ENCODE measurements at places on chromosomes 12 and 14. TPM values are rescaled to one million over a fixed set of nuclear protein-coding genes. Genes with fewer than 3 reads are reported as not detected.
A peak's percentile ranks its signal among the peaks of the same experiment; 100 is the strongest.

Gene TBX3
- total RNA-seq = 7.5 TPM

GRCh38 chr14:83664389-83664788, 1865.6 kb upstream of the FLRT2 start:
- no peaks in the 10 kb centered on the region for H3K27me3 ChIP-seq
- no peak overlapping the region for H3K4me3 ChIP-seq
- no peaks in the 10 kb centered on the region for H3K4me1 ChIP-seq
- no peaks in the 10 kb centered on the region for H3K36me3 ChIP-seq
- H3K27ac ChIP-seq = no peak overlapping the region
- no peak for DNase-seq

- H3K4me3 ChIP-seq = no peak overlapping the region
- no peak for DNase-seq
- no peaks in the 10 kb centered on the region for H3K36me3 ChIP-seq
Measured at GRCh38 chr12:121013715-121014114, 2.6 kb downstream of the C12orf43 start.

DNA sequence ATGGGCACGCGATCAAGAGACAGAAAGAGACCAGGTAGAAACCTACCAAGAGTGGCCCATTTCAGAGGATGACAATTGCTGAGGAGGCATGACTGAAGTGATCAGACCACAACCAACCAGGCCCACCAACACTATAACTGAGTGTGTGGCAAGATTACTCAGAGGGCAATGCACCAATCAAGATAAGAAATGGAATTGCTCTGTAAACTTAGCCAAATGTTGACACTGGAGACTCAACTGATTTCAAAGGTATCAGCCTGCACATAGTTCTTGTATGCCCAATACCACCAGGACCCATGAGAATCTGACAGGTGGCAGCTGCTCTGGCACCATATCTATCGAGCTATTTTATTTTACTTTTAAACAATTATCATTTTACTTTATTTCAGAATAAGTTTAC, 128.9 kb downstream of the FOXN3 start:
- H3K27ac ChIP-seq = no peak overlapping the region
- no peak for DNase-seq
- no peak overlapping the region for H3K4me3 ChIP-seq
- peaks cover 3% of the 10 kb centered on the region for H3K4me1 ChIP-seq
- H3K27me3 ChIP-seq = no peaks in the 10 kb centered on the region
- no peaks in the 10 kb centered on the region for H3K36me3 ChIP-seq

GRCh38 chr12:83224012-83224411, 537.3 kb downstream of the TMTC2 start:
- no peak for DNase-seq
- H3K27me3 ChIP-seq = no peaks in the 10 kb centered on the region
- H3K27ac ChIP-seq = no peak overlapping the region

DNA sequence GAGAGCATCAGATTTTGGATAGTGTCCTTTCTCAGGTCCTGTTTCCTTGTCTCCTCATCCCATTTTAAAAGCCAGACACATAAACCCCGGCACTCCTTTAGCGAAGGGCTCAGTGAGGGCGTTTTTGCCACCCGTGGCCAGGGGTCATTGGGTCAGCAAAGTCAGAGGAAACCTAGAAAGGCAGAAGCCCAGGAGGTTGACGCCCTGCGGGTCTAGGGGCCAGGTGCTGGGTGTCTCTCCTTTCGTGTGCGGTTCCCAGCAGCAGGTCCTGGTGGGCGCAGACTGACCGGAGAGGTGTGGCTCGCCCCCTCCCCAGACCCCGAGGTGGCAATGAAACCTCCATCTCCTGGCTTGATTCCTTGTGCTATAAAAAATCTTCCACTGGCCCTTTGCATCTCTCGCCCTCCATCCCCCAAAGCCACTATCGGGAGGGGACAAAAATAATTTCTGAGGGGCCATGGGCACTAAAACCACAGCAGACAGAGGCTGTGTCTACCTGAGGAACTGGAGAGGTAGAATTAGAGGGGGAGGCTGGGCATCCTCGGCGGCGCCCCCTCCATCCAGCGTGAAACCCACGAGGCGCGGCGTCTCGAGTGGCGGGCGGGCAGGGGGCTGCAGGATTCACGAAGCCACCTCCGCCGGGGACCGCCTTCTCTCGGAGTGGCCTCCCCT, 858 bp upstream of the FRMD6 start:
- H3K4me3 ChIP-seq = peak overlapping the region; percentile 80
- peak overlapping the region; percentile 97 for H3K27ac ChIP-seq
- peak; percentile 6 for DNase-seq
- peaks cover 16% of the 10 kb centered on the region for H3K4me1 ChIP-seq

DNA sequence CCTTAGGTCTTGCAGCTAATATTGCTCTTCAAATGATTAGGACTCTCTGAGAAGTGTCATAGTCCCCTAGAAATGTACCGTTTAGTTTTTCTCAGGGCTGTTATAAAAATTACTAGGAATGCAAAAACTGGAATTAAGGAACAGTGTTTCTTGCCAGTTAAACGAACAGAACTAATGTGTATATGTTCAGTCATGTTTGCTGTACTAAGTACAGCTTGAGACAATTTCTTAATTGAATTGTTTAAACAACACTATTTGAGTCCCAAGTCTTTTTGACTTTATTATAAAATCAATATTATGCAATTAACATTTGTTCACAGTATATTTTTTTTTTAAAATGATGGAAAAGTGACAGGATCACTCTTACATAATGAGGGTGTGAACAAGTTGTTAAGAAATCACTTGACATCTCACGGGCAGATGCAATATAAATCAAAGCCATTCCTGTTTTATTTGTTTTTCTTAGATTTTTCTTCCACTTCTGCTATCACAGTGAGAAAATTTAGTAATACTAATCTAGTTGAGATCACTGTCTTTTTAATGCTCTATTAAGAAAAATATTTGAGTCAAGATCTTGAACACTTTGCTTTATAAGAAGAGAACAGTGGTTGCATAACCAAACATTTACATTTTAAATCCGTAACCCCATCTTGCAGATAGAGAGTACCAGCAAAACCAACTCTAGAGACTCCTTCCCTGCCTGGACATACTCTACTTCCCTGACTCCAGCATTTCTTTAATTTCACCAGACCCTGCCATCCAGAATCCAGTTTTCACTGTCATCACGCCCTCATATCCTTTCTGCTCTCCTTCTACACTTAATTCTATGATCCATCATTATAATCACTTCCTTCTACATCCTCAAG, 140.7 kb upstream of the KITLG start:
- no peak for DNase-seq
- H3K27me3 ChIP-seq = no peaks in the 10 kb centered on the region
- no peaks in the 10 kb centered on the region for H3K36me3 ChIP-seq
- no peak overlapping the region for H3K27ac ChIP-seq
- H3K4me1 ChIP-seq = no peaks in the 10 kb centered on the region

Data from gastrocnemius medialis (tissue), 4 donors.